PC-9 (cell line): ENCODE measurements at places on chromosomes 12 and 14.
A peak's percentile ranks its signal among the peaks of the same experiment; 100 is the strongest.

GRCh38 chr12:106137530-106138356, 1.0 kb downstream of the NUAK1 start:
- peaks cover 64% of the 10 kb centered on the region for H3K4me1 ChIP-seq
- no peaks in the 10 kb centered on the region for H3K36me3 ChIP-seq
- H3K4me3 ChIP-seq = peak overlapping the region; percentile 78
- H3K27me3 ChIP-seq = no peaks in the 10 kb centered on the region

GRCh38 chr12:752695-753610, 574 bp downstream of the WNK1 start:
- peak overlapping the region; percentile 81 for H3K4me3 ChIP-seq
- DNase-seq = peak; percentile 68
- no peaks in the 10 kb centered on the region for H3K27me3 ChIP-seq

GRCh38 chr12:89781946-89782550, 73.4 kb upstream of the ATP2B1 start:
- peaks cover 7% of the 10 kb centered on the region for H3K4me1 ChIP-seq
- DNase-seq = no peak
- H3K27me3 ChIP-seq = no peaks in the 10 kb centered on the region
- H3K27ac ChIP-seq = no peak overlapping the region
- H3K4me3 ChIP-seq = no peak overlapping the region

- H3K27me3 ChIP-seq = peaks cover 60% of the 10 kb centered on the region
- H3K36me3 ChIP-seq = no peaks in the 10 kb centered on the region
- DNase-seq = no peak
- H3K4me3 ChIP-seq = no peak overlapping the region
- peaks cover 15% of the 10 kb centered on the region for H3K4me1 ChIP-seq
Measured at GRCh38 chr12:47993491-47993890, 10.8 kb downstream of the COL2A1 start.

- DNase-seq = no peak
- H3K36me3 ChIP-seq = no peaks in the 10 kb centered on the region
- no peak overlapping the region for H3K4me3 ChIP-seq
- H3K4me1 ChIP-seq = no peaks in the 10 kb centered on the region
- no peak overlapping the region for H3K27ac ChIP-seq
Measured at GRCh38 chr14:50855558-50855957, 16.3 kb upstream of the ABHD12B start.
